Left lobe of liver (tissue), 2 donors: ENCODE measurements at places on chromosomes 16 and 17. TPM values are rescaled to one million over a fixed set of nuclear protein-coding genes. Genes with fewer than 3 reads are reported as not detected.
A peak's percentile ranks its signal among the peaks of the same experiment; 100 is the strongest.

GRCh38 chr16:28975158-28975599 lies 601 bp downstream of the SPNS1 start:
- DNase-seq: no peak

- DNase-seq: no peak
These were observed 61.1 kb downstream of the CYLD start for GRCh38 chr16:50802961-50803360.

GRCh38 chr17:76408037-76408849 lies 23.8 kb downstream of the SPHK1 start:
- DNase-seq: peak; percentile 80

DNA sequence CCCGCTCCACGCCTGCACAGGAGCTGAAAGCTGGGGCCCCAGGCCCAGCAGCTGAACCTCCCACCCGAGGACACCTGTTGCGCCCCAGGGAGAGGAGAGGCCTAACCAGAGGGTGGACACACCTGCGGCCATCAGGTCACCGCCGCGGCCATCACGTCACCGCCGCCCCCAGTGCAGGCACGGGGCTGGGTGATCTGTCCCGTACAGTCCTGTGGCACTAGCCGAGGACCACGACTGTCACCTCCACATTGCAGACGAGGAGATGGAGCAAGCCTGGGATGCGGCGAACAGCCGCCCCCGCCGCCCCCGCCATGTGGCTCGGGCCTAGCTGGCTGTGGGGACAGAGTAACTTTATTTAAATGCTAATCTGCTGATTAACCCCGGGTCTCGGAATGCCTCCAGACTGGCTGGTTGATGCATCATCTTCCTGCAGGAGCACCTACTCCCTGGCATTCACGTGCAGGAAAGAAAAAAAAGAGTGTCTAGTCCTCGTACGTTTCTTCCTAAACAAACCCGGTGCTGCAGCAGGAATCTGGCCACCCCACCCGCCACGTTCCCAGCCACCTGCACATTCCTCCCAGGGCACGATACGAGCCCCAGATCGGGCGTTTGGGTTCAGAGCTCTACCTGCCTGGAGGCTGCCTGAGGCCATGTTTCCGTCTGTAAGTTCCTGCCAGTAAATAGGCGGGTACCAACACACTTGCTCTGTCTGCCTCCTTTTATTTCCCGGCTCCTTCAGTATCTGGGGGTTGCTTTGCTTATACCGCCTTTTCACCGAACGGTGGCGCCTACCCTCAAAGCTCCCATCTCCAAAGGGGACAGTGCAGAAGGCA lies 29.9 kb downstream of the PIEZO1 start:
- no peak for DNase-seq

Gene CD300LG
- total RNA-seq: not detected
